ENCODE measurements at places on chromosomes 13 and 19.

GRCh38 chr19:50061650-50062049 lies 35.8 kb downstream of the ZNF473 start:
- no peak for ATAC-seq

DNA sequence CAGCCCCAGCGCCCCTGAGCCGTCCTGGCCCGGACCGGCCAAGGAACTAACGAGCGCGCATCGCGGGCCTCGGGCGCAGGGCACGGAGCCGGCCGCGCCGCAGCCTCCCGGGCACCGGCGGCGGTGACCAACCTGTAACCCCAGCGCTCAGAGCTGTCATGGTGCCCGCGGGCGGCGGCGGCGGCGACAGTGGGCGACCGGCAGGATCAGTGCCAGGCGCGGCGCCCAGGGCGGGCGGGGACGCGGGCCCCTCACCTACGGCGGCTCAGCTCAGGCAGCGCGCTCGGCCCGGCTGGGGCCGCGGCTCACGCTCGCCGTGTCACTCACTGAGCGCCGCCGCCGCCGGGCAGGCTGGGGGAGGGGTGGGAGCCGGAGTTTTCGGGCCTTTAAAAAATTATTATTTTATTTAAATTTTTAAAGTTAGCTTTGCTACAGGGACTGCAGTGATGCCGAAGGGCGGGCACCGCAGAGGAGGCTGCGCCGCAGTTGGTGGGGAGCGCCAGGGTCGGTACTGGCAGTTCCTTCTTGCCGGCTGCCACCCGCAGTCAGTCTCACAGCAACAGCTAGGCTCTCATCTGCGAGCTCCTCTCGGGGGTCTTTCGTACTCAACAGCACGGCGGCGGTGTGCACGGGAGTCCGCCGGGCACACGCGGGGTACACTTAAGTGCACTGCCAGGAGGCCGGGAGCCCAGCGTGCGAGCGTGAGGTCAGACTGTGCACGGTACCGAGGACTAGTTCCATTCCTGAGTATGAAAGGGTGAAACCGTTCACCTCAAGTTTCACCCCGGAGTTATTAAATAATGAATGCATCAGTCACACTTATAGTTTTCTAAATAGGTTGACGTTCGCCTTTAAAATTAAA lies at the start of gene NALCN:
Gene NALCN, minus strand, starts transcription at position 328 of the 862 bp plus-strand sequence. CDS start 17,382 bp downstream, outside the sequence.
- ATAC-seq, result peak; percentile 32

GRCh38 chr13:100115693-100116254 lies 26.9 kb downstream of the PCCA start:
- ATAC-seq, result no peak

DNA sequence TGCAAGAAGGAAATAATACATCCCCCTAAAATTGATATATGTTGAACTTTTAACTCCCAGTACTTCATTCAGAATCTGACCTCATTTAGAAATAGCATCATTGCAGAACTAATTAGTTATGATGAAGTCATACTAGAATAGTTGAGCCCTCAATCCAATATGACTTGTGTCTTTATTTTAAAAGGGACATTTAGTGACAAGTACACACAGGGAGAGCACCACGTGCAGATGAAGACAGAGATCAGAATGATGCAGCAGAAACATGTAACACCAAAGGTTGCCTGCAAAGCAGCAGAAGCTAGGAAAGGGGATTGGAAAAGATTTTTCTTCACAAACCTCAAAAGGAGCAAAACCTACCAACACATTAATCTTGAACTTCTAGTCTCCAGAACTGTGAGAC lies 2602.5 kb downstream of the PCDH9 start:
- ATAC-seq, result no peak

DNA sequence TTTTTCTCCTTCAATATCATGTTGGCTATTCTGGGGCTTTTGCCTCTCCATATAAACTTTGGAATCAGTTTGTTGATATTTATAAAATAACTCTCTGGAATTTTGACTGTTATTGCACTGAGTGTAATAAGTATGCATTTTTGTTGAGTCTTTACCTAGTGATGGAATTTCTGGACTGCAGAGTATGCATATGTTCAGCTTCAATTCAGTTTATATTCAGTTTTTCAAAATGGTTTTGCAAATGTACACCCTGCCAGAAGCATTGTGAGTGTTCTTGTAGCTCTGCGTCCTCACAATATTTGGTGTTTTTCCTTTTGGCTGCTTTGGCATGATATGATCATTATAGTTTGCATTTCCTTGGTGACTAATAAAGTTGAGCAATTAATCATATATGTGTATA lies 43.1 kb downstream of the RASL11A start:
- ATAC-seq, result no peak

DNA sequence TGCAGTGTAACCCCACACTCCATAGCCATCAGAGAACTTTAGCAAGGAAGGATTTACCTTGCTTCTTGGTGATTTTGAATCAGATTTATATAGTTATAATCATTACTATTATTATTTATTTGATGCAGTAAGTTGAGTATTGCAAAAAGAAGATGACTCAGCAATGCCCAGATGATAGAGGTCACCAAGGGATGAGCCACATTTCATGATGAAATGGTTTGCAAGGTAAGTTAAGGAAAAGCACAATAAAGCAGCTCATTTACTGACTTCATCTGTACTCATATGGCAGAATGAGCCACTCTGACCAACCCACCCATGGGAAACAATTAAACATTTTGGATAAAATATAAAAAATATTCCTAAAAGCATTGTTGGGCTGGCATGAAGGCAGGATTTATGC lies 59.1 kb downstream of the AKAP11 start:
- no peak for ATAC-seq

- ATAC-seq, result no peak
Observed at GRCh38 chr13:110916301-110917142, 1.7 kb upstream of the ANKRD10 start.

GRCh38 chr19:19459707-19460251 lies 54.3 kb downstream of the GATAD2A start:
- peak; percentile 74 for ATAC-seq

DNA sequence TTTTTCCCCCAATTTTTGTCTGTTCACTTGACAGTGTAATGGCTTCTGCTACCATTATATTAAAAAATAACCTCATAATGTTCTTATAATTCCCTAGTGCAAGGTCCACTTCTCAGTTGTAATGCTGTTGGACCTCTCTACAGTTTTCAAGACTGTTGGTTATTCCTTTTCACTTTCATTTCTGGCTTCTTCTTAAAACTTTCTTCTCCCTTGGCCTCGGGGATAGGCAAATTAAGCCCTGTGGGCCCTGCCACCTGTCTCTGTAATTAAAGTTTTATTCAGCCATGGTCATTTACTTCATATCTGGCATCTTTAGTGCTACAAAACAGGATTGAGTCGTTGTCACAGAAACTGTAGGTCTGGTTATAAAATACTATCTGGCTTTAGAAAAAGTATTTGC lies 313.5 kb downstream of the KLF12 start:
- ATAC-seq, result no peak

GRCh38 chr19:42290523-42291434 lies 11.2 kb upstream of the PRR19 start:
- peak; percentile 71 for ATAC-seq

DNA sequence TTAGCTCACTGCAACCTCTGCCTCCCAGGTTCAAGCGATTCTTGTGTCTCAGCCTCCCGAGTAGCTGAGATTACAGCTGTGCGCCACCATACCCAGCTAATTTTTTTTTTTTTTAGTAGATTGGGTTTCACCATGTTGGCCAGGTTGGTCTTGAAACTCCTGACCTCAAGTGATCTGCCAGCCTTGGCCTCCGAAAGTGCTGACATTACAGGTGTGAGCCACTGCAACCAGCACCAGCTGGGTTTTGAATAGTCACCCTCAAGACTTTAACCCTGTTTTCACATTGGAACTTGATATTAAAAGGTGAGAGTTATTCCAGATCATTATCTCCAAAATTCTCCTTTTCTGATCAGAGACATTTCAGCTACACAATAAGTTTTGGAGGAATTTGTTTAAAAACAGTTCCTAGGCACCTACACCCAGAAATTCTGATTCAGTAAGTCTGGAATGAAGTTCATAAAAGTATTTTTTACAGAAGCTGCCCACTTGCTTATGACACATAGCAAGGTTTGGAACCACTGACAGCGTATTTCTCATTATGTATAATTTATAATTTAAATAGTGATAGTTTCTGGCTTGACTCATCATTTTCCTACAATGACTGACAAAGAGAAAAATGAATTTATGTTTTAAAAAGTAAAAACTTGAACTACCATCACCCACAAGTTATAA lies 417.3 kb downstream of the DIAPH3 start:
- peak; percentile 79 for ATAC-seq

GRCh38 chr13:48749144-48749543 lies 95.4 kb downstream of the CYSLTR2 start:
- peak; percentile 12 for ATAC-seq

DNA sequence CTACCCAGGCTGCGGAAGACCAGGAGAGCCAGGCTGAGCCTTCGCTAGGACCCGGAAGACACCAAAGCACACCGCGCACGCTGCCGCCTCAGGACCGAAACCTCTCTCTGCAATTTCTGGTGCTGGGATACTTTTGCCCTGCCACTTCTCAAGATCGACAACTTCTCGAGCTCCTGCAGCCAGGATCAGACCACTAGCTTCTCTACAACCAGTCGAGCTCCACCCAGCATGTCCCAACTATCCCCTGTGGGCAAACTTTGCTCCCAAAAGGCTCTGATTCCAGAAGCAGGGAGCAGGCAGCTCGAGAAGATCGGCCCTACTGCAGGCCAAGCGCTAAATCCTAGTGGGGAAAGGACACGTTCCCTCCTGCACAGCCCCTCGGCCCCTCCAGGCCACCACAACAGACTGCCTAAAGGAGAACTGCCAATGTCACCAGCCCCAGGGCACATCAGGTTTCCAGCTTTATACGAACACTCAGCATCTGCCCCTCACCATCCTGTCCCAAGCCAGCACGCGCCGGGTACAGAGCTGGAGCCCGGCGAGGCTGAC lies 979 bp downstream of the AKAP8 start:
- ATAC-seq, result no peak

DNA sequence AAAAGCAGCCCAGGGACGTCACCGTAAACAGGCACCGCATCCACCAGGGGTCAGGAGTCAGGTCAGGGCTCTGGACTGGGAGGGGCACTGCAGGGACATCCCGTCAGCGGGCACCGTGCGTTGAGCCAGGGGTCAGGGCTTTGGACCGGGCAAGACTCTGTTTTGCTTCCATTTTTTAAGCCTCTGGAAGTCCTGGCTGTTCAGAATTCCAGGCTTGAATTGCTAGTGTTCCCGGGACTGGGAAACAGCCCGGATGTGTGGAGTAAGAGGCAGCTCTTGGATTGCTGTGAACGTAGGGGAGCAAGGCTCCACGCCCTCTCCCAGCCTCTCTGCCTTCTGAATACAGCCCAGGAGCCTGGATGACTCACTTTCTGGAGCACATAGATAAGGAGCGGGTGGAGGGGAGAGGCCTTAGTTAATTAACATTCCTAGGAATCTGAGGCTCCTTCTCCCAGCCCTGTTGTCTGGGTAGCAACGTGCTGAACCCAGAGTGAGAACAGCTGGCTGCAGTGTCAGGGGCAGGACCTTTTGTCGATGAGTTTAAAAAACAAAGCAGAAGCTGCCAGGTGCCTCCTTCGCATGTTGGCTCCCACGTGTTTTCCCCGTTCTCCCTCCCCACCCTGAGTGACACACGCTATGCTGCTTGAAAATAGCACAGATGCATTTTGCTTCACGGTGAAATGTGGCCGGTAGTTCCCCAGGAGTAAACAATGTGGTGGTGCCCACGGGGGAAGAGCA lies 21.9 kb downstream of the ATP11A start:
- peak; percentile 21 for ATAC-seq

- no peak for ATAC-seq
Observed at GRCh38 chr13:45951166-45951565, 99.6 kb upstream of the SIAH3 start.

- ATAC-seq, result peak; percentile 64
Observed at GRCh38 chr19:16594131-16594586, 21.9 kb upstream of the SLC35E1 start.

DNA sequence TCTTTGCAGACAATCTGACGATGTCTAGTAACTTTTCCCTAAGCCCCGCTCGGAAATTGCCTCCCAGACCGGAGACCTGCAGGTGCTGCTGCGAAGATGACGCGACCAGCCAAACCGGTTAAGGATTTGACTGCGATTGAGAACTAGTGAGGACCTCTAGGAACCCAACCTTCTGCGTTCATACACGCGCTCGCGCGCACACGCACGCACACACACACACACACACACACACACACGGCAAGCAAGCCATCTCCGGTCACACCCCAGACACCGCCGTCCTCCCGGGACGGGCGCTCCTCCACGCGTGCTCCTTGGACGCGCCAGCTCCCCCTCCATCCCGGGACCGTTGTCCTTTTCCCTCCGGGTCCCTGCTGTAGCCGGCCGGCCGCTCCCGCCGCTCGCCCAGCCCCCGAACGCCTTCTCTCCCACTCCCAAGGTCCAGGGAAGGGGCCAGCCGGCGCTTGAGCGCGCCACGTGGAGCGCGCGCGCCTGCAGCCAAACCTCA lies 1.2 kb downstream of the TBC1D4 start:
- ATAC-seq, result no peak

DNA sequence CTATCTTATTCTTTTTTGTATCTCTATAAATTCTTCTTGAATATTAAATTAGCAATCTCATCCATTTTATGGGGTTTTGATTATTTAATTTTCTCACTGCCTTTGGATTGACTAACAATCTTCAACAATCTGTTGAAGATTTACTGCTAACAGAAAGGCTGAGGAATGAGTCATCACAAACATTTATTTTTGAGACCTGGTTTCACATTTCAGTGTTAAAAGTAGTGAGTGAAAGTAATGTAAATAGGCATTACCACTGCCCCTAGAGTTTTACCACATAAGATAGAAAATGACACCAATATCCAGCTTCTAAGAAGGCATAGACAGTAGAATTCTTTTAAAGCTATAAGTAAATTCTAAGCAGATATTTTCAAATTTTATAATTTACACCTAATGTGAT lies 472.8 kb downstream of the OLFM4 start:
- ATAC-seq, result no peak

GRCh38 chr13:75422028-75422427 lies 59.9 kb downstream of the TBC1D4 start:
- no peak for ATAC-seq

DNA sequence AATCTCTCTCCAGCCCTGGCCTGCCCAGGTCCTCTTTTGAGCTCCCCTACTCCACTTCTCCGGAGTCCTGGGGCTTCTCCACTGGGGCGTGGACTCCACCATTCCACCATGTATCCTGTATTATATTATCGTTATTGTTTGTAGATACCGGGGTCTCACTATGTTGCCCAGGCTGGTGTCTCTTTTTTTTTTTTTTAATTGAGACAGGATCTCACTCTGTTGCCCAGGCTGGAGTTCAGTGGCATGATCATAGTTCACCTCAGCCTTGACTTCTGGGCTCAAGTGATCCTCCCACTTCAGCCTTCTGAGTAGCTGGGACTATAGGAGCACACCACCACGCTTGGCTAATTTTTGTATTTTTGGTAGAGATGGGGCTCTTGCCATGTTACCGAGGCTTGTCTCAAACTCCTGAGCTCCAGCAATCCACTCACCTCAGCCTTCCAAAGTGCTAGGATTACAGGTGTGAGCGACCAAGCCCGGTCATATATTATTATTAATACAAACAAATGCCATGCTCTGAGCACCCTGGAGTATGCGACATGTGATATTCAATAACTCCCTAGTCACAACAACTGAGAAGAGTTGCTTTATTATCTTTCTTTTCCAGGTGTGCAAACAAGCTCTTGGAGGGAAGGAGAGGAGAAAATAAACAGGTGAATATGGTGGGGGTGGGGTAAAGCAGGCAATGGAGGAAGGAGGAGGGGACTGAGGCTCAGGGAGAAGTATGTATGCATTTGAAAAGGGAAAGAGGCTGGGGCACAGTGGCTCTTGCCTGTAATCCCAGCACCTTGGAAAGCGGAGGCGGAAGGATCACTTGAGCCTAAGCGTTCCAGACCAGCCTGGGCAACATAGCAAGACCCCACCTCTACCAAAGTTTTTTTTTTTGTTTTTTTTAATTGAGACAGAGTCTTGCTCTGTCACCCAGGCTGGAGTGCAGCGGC lies 2.8 kb upstream of the CERS4 start:
- no peak for ATAC-seq

GRCh38 chr19:48543121-48543710 lies 8.8 kb upstream of the SULT2B1 start:
- ATAC-seq, result no peak
